ENCODE measurements at places on chromosomes 1 and 21. TPM values are rescaled to one million over a fixed set of nuclear protein-coding genes. Genes with fewer than 3 reads are reported as not detected.

SRGAP2 gene
- 25.2 TPM for total RNA-seq

RNU1-3 gene
- total RNA-seq: not detected

DCAF6 gene
- total RNA-seq: 27.8 TPM

OR2L2 gene
- not detected for total RNA-seq

CASQ1 gene
- total RNA-seq: not detected

Measured in A549 treated with GW870086 at 1 μM for 4 hours (cell line).